ENCODE measurements at places on chromosomes 2 and 18.

GRCh38 chr2:66481100-66481549 is 46.2 kb downstream of the MEIS1 start:
- DNase-seq: no peak

GRCh38 chr2:158935617-158936016 is 32.8 kb upstream of the TANC1 start:
- DNase-seq: no peak

- no peak for DNase-seq
Measured at GRCh38 chr18:73164430-73164829, 296.6 kb upstream of the NETO1 start.

GRCh38 chr2:155730804-155731203 is 601.7 kb downstream of the NR4A2 start:
- no peak for DNase-seq

GRCh38 chr2:126802316-126802715 is 96.4 kb upstream of the TEX51 start:
- DNase-seq: no peak

DNA sequence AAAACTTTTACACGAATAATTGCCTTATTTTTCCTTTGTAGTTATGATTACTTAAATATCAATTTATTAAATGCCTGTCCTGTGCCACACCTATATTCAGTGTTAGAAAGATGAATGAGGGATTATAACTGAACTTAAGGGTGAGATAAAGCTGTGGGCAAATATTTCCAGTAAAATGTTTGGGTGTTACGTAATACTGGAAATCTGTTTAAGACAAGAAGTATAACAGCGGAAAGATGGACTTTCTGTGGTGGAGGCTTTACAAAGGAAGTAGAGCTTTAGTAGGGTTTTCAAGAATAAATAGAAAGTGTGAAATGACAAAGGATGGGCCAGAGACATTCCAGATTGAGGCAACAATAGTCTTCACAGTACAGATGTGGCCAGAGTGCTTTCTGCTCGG is 927.0 kb downstream of the DPP10 start:
- DNase-seq: no peak

- DNase-seq: no peak
Measured at GRCh38 chr2:74618410-74619083, 29.6 kb downstream of the M1AP start.

GRCh38 chr18:58226429-58226828 is 182.4 kb downstream of the NEDD4L start:
- no peak for DNase-seq

GRCh38 chr18:12324991-12325725 is 17.1 kb downstream of the TUBB6 start:
- DNase-seq: no peak

DNA sequence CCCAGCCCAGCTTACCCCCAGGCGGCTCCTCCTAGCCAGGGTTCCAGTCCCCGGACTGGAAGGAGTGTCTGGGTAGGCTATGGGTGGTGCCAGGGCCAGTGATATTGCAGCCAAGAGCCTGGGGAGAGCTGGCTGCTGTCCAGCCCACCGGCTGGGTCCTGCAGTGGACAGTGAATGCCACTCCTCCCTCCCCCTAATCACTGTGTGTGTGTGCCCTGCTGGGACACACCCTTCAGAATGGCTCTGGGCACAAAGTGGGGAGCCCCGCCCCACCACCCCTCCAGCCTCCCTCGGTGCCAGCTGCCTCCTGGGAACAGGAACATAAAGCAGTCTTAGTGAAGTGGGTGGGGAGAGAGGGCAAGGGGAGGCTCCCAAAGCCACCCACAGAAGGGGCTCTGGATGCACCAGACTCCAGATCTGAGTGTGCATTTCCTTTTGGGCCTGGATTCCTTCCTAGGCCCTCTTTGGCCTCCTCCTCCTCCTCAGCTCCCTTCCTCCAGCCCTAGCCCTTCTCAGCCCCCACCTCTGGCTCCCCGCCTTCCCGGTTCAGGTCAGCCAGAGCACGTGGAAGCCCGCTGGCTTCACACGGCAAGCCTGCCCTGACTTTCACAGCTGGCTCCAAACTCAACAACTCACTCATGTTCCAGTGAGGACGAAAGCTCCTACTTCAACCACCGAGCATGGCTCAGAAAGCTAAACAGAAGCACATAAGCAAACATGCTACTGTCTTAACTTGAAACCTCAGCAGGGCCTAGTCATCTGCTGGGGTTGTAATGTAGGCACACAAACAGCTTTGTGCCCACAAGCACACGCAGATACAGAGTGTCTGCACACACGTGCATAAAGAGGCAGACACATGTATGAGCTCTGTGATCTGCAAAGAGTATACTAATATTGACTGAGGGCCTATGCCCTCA is 209.2 kb upstream of the SMAD2 start:
- no peak for DNase-seq

DNA sequence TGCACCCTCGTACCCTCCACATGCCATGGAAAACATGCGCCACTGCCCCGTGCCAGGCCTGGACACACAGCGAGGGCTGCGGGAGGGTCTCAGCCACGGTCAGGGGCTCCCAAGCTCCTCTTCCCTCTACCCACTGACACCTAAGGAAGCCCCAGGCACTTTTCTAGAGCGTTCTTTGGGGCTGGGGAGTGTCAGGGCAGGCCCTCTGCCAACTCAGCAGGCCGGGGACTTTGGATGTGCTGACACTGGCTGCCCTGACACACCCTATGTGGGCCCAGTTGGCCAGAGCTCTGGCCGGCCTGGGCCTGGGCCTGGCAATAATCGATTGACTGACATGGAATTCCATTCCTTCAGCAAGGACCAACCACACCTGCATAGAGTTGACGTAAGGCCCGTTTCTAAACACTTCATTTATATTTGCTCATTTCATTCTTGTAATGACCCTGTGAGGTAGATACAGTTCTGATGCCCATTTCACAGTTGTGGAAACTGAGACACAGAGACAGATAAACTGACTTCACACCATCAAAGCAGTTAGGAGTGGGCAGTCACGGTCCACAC is 70.5 kb downstream of the ZFP36L2 start:
- no peak for DNase-seq

DNA sequence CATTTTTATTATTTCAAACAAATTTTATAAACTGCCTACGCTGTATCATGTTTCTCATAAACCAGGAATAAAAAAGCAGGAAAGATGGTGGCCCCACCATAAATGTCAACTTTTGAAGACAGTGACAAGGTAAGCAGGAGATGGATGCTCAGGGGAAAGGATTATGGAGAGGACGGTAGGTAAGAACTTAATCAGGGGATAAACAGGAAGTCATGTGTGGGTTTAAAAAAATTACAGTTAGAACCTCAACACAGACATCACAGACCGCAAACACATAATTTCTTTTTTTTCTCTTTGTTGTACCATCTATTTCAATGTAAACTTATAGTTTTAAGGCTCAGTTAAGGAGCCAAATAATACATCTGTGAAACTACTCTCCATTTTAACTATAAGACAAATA is 575.2 kb upstream of the SLC8A1 start:
- DNase-seq: no peak

DNA sequence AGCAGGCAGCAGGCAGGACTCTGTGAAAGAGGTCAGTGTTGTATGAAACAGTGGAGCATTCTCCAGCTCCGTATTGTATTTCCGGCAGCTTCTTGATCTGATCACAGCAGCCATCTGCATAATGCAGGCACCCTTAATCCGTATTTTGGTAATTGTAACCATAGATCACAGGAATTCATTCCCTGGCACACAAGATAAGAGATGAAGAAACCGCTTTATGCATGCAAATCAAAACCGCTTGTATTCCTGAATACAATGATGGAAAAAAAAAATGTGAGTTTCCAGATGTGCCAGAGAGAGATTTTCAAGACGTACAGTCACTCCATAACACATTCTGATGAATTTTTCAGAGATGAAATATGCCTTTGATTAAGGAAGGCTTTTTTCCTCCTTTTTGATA is 221.3 kb downstream of the ACKR3 start:
- no peak for DNase-seq

DNA sequence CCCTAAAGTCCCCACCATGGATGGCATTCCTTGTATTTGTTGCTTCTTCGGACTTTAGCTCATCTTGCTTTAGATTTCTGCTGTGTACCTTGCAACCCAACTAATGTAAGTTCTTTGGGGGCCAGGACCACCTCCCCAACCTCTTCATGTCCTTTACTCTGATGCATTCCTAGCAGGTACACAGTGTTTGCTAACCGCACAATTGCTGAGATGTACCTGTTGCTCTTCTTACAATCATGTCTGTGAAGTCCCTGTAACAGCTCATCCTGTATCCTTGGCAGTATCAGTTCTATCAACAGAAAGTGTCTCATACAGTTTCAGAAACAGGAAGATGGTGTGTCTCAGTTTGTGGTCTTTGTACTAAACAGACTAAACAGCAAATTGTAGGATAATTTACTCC is 24.1 kb downstream of the ST8SIA3 start:
- DNase-seq: no peak

DNA sequence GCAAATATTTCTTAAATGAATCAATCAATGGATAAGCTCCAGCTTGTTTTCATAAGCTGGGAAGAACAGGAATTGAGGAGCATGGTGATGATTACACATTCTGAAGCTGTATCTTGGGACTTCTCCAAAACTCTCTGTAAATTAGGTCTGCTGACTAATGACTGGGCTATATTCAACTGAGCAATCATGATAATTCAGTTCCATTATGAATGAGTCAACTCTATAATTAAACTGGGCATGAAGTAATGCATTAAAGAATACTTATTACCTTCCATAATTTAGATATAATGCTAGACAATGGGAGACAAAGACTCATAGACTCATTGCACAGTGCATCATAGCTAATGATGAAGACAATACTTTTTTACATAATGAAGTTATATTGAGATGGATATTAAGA is 207.4 kb downstream of the CBLN2 start:
- no peak for DNase-seq

DNA sequence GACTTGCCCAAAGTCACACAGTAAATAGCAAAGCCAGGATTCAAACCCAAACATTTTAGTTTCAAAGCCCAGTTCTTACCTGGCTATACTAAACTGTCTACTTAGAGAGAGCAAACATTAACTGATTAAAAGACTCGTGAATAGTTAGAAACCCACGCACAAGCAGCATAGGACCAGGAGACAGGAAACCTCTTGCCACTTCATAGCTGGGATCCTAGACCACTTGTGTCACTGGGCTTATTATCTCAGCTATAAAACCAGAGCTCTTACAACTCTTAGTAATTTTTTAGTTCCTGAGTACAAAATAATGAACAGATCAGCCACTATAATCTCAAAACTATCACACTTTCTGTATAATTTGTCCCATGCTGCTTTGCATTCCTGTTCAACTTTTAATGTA is 2.4 kb upstream of the AAK1 start:
- DNase-seq: no peak

- DNase-seq: no peak
Measured at GRCh38 chr2:207332480-207333212, 166.9 kb upstream of the KLF7 start.

DNA sequence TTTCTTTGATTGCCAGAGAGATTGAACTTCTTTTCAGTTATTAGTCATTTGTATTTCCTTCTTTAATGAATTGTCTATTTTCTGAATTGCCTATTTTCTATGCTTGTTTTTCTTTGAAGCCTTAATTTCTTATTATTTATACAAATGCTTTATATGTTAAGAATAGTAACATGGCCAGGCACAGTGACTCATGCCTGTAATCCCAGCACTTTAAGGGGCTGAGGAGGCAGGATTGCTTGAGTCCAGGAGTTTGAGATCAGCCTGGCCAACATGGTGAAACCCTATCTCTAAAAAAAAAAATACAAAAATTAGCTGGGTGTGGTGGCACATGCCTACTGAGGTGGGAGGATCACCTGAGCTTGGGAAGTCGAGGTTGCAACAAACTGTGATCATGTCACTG is 4.7 kb upstream of the RAB11FIP5 start:
- DNase-seq: no peak

DNA sequence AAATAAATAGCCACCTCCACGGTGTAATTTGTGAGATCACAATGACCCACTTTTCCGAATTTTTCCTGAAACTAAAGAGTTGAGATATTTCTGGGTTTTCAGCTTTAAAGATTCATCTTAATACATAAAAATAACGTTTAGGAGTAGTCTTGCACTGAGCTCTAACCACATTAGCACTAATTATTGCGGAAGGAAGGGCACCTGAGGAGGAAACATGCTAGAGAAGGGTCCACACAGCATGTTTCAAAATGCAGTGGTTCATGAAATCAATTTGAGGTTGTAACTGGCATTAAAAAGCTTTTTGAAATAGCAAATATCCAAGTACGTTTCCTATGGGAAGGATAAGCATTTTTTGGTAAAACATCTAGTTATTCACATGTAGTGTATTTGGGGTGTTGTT is 8.4 kb downstream of the INPP4A start:
- no peak for DNase-seq

- no peak for DNase-seq
Measured at GRCh38 chr2:141820893-141821292, 309.9 kb downstream of the LRP1B start.

DNA sequence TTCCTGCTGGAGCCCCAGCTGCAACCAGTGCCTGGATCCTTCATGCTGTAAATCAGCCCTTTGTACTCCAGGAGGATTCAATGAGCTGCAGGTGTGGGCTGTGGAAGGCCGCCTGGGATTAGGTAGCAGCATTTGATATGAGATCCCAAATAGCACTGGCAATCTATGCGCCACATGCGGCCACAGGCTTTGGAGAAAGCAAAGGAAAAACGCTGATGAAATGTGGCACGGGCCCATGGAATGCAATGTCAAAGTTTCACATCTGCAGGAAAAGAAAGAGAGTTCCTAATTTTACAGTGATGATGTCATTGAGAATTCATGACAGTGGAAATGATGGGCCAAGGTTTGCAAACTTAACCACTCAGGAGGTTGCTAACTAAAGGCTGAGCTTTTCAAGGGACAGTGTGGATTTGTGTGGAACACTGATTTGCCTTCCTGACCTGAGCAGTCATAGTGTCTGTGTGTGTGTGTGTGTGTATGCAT is 216.4 kb upstream of the OSR1 start:
- no peak for DNase-seq

GRCh38 chr2:192049362-192049761 is 145.4 kb downstream of the TMEFF2 start:
- DNase-seq: no peak

DNA sequence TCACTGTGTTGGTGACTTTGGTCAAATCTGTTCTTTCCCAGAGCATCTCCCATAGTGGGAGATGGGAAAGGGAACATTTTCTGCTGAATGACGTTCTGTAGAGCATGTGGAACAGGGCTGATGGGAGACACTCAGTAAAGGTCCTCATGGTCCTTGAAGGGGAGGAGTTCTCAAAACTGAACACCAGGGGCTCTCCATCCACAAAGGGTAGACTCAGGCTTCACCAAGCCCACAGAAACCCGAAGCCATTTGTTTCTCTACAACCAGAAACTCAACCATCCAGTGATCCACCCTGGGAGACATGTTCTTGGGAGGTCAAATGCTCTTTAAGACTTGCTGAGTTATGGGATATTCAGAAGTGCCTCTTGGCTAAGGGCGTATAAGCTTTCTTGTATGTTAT is 131.8 kb downstream of the ACOXL start:
- no peak for DNase-seq

GRCh38 chr2:66082581-66082980 is 352.3 kb upstream of the MEIS1 start:
- no peak for DNase-seq

Data from stimulated activated CD4-positive, alpha-beta T cell treated with anti-CD3 and anti-CD28 coated beads, Interleukin-4, amount 100 ng/mL, for 1 hour (primary cell).